ENCODE measurements at places on chromosomes 12 and 14.

GRCh38 chr14:63551332-63551731, 8.2 kb upstream of the PPP2R5E start:
- H3K27ac ChIP-seq, result no peak overlapping the region
- peaks cover 6% of the 10 kb centered on the region for H3K4me1 ChIP-seq
- no peaks in the 10 kb centered on the region for H3K27me3 ChIP-seq
- H3K4me3 ChIP-seq, result no peak overlapping the region

DNA sequence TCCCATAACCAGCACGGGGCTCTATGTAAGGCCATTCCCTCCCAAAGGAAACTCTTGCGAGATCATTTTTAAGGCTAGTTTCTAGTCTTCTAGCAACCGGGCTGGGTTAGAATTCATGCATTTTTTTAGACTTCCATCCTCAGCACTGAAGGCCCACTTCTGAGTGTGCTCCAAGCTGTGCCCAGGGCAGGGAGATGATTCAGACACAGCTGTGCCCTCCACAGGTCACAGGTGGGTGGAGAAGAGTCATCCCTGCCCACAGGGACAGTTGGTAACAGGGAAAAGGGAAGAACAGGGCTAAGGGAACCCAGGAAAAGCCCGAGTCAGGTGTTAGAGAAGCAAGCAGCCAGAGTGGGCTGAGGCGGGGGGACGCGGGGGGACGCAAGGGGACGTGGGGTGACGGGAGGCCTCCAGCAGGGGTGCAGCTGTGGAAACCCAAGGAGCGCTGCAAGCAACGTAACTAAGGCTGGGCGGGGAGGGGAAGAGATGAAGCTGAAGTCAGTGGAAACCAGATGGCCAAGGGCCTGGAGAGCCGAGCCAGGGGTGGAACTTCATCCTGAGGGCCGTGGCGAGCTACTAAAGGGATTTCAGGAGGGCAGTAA, 27.2 kb upstream of the PPP2R5C start:
- no peak overlapping the region for H3K4me3 ChIP-seq
- H3K4me1 ChIP-seq, result peaks cover 48% of the 10 kb centered on the region
- H3K27me3 ChIP-seq, result no peaks in the 10 kb centered on the region
- DNase-seq, result no peak

DNA sequence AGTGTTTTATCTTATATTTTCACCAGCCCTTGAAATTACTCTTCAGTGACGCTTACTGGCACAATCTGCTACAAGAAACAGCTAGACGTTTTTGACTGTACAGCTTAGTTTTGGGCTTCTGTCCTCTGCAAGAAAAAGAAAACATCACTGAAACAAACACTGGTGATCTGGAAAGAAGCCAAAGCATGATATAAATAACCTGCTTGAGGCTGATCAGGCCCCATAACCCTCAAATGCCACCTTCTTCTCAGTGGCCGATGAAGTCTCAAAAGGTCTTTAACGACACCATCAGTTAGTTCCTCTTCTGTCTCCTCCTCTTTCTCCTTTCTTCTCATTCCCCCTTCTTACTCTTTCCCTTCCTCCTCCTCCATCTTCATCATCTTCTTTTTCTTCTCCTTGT, 942.3 kb upstream of the TMEM132C start:
- H3K27ac ChIP-seq, result no peak overlapping the region
- H3K36me3 ChIP-seq, result no peaks in the 10 kb centered on the region
- H3K27me3 ChIP-seq, result peaks cover 7% of the 10 kb centered on the region
- no peak for DNase-seq
- H3K4me3 ChIP-seq, result no peak overlapping the region
- no peaks in the 10 kb centered on the region for H3K4me1 ChIP-seq

DNA sequence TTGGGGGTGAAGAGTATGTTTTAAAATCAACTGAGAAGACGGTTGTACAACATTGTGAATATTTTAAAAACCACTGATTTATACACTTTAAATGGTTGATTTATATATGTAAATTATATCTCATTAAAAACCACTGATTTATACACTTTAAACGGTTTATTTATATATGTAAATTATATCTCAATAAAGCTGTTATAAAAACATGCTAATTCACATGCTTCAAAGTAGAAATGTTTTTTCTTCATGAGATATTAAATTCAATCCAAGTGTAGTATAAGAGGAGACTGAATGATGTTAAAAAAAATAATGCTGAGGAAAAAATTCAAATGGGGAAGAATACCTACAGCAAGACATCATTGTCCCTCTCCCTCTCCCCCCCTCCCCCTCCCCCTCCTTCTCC, 92.9 kb downstream of the ATXN2 start:
- H3K36me3 ChIP-seq, result peaks cover 17% of the 10 kb centered on the region
- H3K27me3 ChIP-seq, result no peaks in the 10 kb centered on the region
- no peak for DNase-seq

- no peak overlapping the region for H3K27ac ChIP-seq
- DNase-seq, result peak; percentile 21
- H3K4me3 ChIP-seq, result peak overlapping the region; percentile 74
- peaks cover 12% of the 10 kb centered on the region for H3K4me1 ChIP-seq
- H3K36me3 ChIP-seq, result peaks cover 4% of the 10 kb centered on the region
Observed at GRCh38 chr12:64780531-64781279, 21.5 kb upstream of the GNS start.

DNA sequence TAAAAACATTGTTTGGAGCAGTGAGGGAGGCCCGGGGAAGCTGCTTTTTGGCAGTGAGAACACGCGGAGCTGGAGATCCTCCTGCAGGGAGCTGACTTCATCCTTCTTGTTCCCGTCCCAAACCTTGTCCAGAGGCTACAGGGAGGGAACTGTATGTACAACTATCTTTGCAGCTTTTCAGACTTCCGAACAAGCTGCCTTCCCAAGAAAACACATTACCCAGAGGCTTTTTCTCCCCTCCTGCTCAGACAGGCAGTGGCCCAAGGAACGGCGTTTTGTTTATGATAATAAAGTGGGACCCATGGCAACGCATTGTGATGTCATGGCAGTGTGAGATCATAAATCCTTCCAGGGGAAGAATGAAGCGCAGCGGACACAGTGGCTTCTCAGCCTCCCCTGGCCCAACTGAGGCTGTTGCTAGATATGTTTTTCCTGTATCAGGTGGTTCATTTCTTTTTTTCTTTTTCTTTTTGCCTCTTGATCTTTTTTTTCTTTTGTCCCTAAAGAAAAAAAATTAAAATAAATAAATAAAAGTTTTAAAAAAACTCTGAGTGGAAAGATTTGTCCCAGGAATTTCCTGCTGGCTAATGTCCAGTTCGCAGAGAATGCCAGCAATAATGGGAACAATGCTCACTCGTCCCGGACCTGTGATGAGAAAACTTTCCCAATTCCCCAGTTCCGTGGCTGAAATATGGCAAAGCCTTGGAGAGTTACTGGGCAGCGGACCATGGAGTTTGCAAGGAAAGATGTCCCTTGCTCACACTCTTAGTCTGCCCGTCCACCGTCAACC, 103.4 kb upstream of the MAP1LC3B2 start:
- H3K27me3 ChIP-seq, result peaks cover 2% of the 10 kb centered on the region
- H3K27ac ChIP-seq, result no peak overlapping the region
- H3K4me1 ChIP-seq, result no peaks in the 10 kb centered on the region
- no peak overlapping the region for H3K4me3 ChIP-seq
- H3K36me3 ChIP-seq, result no peaks in the 10 kb centered on the region

DNA sequence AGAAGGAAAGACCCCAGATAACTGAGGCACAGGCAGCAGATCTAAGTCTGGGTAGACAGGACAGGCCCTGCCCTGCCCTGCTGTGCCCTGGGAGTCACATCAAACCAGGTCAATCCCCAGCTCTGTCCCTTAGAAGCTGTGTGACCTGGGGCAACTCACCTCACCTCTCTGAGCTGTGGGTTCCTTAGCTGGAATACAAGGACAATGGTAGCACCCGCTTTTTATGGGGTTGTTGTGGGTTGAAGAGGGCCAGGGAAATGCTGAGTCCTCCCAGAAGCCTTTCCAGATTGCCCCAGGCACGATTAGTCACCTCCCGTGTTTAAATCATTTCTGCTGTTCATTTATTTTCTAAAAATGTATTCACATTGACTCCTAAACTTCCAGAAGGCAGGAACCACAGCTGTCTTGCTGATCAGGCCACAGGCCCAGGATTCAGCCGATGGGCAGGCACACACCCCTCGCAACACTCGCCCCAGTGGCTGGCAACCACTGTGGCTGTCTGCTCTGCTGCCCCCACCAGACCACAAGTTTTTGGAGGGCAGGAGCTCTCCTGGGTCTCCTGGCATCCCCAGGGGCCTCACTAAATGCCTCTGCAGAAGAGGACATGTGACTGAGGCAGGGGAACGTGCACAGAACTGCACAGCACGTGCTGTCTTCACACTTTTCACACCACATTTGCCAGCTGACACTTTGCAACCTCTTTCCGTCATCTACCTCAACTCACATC, 3.0 kb downstream of the SELPLG start:
- H3K27me3 ChIP-seq, result no peaks in the 10 kb centered on the region
- H3K4me3 ChIP-seq, result peak overlapping the region; percentile 90
- H3K36me3 ChIP-seq, result peaks cover 33% of the 10 kb centered on the region
- H3K27ac ChIP-seq, result peak overlapping the region; percentile 100

- H3K36me3 ChIP-seq, result no peaks in the 10 kb centered on the region
- no peak for DNase-seq
- peaks cover 9% of the 10 kb centered on the region for H3K27me3 ChIP-seq
- no peaks in the 10 kb centered on the region for H3K4me1 ChIP-seq
Observed at GRCh38 chr12:24760606-24761378, 188.1 kb downstream of the BCAT1 start.

DNA sequence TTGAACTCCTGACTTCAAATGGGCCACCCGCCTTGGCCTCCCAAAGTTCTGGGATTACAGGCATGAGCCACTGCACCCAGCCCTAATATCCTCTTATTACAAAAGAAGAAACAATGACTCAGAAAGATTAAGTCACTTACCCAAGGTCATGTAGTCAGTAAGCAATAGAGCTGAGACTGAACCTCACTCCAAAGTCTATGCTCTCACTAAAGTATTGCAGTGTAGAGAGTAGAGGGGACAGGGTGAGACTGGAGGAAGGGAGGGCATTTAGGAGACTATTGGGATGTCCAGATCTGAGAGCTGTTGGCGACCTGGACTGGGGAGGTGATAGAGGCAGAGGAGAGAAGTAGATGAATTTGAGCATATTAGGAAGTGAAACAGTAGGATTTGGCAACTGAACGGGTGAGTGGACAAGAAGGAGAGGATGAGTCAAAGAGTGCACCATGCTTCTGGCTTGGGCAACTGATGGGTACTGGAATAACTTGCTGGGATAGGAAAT, 11.8 kb downstream of the P2RX7 start:
- H3K4me1 ChIP-seq, result peaks cover 29% of the 10 kb centered on the region
- no peak overlapping the region for H3K4me3 ChIP-seq
- H3K36me3 ChIP-seq, result peaks cover 4% of the 10 kb centered on the region
- H3K27ac ChIP-seq, result peak overlapping the region; percentile 77
- H3K27me3 ChIP-seq, result no peaks in the 10 kb centered on the region

DNA sequence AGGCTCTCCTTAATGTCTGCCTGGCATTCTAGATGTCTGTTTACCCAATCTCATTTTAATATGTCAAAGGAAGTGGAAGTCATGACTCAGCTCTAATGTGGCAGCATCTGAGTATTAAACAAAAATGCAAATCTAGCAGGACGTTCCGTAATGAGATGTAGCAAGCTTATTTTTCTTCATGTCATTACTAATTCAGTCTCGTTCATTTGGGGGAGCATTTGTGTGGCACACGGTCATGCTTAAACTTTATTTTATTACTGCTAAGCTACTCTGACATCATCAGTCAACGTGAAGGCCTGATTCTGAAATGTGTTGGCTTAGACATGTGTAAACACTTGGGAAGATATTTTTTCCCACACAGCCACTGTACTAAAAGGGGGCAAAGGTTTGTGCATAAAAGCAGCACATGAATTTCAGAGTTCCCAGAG, 326.7 kb upstream of the TMPO start:
- DNase-seq, result no peak
- H3K4me3 ChIP-seq, result no peak overlapping the region
- H3K27ac ChIP-seq, result no peak overlapping the region
- H3K4me1 ChIP-seq, result no peaks in the 10 kb centered on the region

DNA sequence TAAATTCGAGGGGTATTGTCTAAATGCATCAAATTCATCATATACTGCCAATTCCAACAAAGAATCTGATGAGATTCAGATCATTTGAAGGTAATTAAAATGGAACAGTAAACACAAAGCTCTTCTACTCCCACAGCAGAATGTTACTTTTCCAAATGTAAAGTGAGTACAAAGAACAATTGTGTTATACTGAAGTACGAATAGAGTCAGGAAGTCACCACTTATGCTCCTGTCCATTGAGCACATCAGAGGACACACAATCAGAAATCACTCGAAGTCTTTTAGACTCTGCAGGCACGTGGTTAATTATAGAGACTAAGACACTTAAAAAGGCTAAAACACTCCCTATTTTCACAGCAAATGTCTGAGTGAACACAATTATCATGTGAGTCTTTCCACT, 388.5 kb upstream of the MIS18BP1 start:
- no peak overlapping the region for H3K27ac ChIP-seq
- H3K27me3 ChIP-seq, result no peaks in the 10 kb centered on the region
- no peaks in the 10 kb centered on the region for H3K4me1 ChIP-seq
- no peaks in the 10 kb centered on the region for H3K36me3 ChIP-seq

- peaks cover 13% of the 10 kb centered on the region for H3K36me3 ChIP-seq
- no peak overlapping the region for H3K27ac ChIP-seq
- H3K27me3 ChIP-seq, result no peaks in the 10 kb centered on the region
Observed at GRCh38 chr14:90894241-90894640, 78.0 kb upstream of the TTC7B start.

DNA sequence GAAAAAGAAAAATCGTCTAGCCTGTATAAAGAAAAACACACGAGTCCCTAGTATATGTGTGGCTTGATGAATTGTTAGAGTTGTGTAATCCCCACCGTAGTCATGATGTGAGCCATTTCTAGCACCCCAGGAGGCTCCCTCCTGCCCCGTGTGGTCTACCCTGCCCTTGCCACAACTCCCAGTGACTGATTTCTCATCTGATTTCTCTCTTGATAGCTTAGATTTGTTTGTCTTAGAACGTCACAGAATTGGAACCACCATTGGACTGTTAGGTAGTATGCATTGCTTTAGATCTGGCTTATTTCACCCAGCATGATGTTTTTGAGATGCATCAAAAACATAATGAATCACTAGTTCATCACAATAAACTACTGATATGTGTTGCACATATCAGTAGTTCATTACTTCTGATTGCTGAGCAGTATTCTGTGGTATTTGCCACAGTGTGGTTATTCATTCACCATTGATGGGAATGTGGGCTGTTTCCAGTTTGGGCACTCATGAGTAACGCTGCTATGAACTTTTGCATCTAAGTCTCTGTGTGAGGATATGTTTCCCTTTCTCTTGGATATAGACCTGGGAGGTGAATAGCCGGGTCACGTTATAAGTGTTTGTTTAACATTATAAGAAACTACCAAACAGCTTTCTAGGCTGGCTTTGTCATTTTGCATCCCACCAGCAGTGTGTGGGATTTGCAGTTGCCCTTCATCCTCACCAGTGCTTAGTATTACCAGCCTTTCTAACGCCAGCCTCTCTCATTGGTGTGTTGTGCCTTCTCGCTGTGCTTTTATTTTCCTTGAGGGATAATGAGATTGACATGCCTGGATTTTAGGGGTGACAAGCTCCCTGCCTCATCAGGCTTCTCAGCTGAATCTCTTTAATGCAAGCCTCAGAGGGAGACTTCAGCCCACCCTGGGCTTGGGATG, 31.9 kb upstream of the NCOR2 start:
- H3K27me3 ChIP-seq, result no peaks in the 10 kb centered on the region
- DNase-seq, result no peak
- H3K27ac ChIP-seq, result no peak overlapping the region
